ENCODE measurements at places on chromosomes 7 and 10.
A peak's percentile ranks its signal among the peaks of the same experiment; 100 is the strongest.

GRCh38 chr10:70130878-70131559 lies 1.6 kb downstream of the AIFM2 start:
- DNase-seq: peak; percentile 56

DNA sequence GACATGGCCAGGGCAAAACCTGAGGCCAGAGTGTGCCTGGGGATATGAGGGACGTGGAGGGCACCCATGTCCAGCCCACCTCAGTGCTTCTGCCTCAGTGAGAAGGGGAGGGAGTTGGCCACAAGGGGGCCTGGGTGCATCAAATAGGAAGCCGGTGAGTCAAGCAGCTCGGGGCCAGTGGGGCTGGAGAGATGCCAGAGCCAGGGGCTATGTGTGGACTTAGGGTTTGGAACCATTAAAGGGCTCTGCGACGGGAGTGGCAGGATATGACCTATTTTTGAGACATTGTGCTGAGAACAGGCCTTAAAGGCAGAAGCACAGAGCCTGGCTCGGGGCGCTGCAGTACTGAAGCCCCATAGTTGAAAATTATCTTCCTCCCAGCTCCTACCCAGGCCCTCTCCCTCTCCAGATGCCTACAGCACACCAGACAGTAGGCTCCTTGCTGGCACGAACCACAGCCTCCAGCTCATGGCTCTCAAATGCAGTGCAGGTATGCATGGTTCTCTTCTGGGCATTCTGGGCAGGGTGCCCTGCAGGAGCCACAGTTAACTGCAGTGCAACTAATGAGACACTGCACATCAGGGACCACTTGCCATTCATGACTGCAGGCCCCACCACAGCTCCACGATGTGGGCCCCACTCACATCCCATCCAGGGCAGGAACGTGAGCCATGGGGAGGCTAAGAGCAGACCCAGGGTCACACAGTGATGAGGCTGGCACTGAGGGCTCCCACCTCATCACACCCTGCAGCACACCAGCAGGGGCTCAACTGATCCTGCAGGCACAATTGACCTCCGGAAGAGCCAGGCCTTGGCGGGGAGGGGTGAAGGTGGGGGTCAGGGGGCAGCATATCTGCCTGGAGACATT lies 7.2 kb upstream of the PGAM2 start:
- peak; percentile 85 for DNase-seq

DNA sequence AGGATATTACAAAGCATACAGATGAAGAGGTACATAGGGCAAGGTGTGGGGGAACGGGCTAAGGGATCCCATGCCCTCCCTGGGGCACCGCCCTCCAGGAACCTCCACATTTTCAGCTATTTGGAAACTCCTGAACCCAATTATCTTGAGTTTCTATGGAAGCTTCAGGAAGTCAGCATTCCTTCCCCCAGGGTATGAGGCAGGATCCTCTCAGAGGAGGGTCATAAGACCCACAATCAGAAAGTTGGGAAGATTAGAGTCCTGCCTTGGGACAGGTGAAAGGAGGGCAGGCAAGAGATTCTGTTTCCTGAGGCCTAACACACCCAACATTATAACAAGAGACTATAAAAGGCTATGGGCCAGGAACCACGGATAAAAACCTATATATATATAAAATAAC lies 98.0 kb downstream of the RALA start:
- no peak for DNase-seq

DNA sequence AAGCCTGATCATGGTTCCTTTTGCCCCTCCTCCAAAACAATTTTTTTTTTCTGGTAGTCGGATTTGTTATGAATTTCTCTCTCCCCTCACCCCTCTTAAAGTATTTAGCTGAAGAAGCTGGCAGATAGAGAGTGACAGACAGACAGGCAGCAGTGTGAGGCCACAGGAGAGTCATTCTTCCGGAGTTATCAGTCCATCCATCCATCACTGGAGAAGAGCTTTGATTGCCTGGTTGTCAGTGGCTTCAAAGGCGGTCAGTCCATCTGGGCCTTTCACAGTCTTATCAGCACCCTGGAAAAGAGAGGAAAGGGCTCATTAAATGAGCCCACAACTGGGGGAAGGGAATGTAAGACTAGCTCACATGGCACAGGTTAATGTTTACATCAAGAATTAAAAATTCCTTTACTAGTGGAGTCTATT lies 47.4 kb downstream of the MTPN start:
- DNase-seq: no peak

GRCh38 chr7:135100856-135101255 lies 47.0 kb upstream of the TMEM140 start:
- peak; percentile 25 for DNase-seq

DNA sequence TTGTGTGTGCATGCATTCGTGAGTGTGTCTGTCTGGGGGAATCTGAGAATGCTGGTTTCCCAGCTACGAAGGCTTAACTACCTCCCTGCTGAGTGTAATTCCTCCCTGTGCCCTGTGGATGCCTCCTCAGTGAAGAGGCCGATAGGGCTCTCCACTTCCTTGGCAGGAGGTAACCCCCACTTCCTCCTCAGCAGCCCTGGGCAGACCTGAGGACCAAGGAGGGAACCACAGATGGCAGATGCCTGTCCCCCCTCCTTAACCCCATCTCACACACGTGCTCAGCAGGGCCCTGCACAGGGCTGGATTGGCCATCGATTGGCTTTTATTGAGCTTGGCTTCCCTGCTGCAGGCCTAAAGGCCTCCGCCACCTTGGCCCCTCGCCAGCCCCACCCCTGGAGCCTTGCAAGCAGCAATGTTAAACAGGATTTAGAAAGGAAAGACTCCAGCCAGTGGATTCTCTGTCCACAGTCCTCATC lies 45.6 kb upstream of the LRRC4 start:
- no peak for DNase-seq

DNA sequence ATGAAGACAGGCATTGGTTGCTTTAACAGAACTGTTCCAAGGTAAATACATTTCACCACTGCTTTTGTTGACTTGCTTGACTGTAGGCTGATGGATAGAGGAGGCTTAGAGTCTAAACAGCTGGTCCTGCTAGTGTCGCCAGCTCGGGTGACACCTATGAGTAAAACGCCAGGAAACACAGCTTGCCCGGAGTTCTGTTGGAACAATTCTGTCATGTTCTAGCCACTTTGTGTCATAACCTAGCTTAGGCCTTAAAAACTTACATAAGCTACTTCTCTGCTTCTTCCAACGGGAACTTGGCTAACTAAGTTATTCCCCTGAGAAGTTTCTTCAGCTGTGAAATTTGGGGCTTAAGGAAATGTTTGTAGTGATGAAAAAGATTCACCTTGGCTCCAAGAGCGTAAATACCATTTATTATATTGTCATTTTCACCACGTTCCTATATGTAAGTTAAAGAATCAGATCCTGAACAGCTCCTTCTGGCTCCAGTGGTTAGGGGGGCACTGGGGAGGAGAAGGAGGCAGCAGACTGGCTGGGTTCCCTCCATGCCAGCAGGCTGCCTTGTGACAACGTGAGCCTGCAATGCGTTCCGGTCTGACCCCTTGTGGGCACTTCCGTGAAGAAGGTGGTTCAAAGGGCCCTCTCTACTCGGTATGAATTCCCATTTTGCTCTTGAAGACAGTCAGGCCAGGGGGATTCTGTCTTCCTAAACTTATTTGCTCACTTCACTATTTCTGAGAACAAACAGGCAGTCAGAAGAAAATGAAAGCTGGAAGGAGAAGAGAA lies 253.2 kb downstream of the BMPER start:
- DNase-seq: no peak

DNA sequence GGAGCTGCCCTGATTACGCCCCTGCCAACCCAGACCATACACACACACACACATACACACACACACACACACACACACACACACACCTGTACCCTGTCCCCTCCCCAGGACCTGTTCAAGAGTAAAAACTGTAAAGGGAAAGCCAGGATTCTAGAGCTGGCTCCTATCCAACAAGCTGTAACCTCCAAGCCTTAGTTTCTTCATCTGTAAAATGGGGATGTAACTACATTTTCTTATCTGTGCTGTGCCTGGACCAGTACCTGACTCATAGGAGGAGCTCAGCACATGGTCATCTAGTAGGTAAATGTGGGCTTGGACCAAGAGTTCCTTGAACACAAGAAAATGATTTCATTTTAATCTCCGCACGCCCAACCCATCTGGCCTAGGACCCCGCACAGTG lies 128.8 kb downstream of the ZMIZ1 start:
- DNase-seq: no peak

- peak; percentile 68 for DNase-seq
Measured at GRCh38 chr10:96017191-96017687, 26.1 kb upstream of the CCNJ start.

DNA sequence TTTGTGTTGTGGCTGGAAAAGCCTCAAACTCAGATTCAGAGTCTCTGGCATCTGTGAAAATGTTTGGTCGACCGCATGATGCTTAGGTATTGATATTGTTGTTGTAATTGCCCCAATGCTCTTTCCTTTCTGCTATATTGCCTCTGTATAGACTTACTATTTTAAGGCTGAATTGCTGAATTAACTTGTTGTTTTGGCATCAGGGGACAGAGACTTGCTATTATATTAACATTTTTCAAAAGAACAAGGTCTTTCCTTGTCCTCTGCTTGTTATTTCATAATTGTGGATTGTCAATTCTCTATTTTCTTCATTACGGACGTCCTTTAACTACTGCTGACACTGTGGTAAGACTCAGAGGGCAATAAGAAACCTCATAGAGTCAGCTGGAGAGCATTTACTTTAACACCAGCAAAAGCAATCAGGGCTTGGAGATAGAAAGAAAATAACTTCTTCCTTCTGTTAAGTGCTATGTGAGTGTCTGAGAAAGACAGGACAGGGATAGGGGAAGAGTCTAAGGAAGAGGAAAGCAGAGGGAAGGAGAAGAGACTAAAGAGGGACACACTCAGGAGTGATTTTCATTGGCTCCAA lies 17.6 kb downstream of the CPED1 start:
- DNase-seq: no peak

- no peak for DNase-seq
Measured at GRCh38 chr7:157893535-157894044, 556.8 kb downstream of the DNAJB6 start.

GRCh38 chr7:129041142-129042085 lies 13.5 kb downstream of the TNPO3 start:
- no peak for DNase-seq

GRCh38 chr7:157757776-157758467 lies 421.1 kb downstream of the DNAJB6 start:
- DNase-seq: no peak

DNA sequence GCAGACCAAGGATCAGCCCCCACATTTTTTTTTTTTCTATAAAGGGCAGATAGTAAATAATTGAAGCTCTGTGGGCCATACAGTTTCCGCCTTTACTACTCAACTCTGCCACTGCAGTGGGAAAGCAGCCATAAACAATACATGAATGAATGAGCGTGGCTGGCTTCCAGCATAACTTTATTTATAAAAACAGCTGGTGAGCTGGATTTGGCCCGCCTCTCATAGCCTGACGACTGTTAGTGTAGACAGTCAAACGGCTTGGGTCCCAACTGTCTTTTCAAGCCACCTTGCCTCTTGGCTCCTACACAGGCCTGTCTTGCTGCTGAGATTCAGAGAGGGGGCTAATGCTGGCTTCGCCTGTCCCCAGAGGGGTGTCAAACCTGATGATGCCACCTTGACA lies 169.8 kb upstream of the GPR26 start:
- no peak for DNase-seq

DNA sequence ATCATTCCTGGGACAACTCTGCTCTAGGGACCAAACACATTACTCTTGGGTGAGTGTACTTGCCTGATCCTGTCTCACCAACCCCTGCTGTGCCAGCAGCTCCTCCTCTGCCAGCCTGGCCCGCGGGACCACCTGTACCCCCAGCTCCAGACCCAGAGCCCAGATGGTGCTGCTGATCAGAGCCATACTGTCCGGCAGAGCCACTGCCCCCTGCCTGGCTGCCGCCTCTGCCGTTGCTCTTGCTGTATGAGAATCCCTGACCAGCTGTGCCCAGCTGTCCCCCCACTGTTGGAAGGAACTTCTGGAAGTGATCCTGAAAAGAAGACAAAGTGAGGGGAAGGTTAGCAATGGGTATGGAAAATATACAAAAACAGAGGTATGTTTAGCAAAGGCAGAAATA lies 6.9 kb downstream of the MYOZ1 start:
- DNase-seq: no peak

DNA sequence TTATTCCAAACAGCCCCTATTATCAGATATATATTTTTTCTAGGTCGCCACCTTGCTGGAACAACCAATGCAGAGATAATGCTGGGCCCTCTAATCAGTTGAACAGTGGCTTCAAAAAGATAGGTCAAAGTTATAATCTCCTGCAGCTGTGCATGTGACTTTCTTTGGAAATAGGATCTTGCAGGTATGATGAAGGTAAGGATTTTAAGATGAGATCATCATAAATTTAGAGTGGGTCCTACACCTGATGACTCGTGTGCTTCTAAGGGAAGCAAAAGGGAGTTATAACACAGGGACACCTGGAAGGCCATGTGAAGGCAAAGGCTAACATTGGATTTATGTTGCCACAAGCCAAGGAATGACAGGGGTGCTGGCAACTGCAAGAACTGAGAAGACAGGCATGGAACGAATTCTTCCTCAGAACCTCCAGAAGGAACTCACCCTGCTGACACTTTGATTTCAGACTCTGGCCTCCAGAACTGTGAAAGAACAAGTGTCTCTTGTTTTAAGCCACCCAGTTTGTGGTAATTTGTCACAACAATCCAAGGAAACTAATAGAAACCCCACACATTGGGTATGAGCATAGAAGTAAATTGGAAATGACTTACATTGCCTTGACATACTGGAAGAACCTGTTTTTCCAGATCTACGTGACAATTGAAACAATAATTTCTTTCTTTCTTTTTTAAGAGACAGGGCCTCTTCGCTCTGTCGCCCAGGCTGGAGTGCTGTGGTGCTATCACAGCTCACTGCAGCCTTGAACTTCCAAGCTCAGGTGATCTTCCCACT lies 34.4 kb downstream of the CCDC71L start:
- no peak for DNase-seq

DNA sequence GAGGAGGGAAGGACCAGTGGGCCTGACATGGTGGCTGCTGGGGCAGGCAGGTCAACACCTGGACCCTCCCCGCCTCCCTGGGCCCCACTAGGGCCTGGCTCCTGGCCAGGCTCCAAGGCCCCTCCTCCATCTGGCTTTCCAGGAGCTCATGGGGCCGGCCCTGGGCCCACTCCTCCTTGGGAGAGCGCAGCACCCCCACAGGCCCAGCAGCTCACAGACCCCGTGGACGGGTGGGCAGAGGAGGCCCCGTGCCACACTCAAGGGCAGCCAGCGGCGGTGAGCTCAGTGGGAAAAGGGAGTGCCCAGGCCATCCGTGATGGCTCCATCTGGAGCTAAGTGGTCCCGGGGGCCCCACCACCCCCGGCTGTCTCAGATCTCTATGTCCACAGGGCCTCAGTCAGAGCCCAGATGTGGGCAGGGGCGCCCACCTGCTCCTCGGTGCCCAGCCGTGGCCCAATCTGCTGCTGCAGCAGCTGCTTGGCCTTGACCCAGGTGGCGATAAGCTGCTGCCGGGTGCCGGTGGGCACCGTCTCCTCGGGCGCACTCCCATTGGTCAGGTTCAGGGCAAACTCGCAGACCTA lies 32.8 kb downstream of the CFAP46 start:
- no peak for DNase-seq

DNA sequence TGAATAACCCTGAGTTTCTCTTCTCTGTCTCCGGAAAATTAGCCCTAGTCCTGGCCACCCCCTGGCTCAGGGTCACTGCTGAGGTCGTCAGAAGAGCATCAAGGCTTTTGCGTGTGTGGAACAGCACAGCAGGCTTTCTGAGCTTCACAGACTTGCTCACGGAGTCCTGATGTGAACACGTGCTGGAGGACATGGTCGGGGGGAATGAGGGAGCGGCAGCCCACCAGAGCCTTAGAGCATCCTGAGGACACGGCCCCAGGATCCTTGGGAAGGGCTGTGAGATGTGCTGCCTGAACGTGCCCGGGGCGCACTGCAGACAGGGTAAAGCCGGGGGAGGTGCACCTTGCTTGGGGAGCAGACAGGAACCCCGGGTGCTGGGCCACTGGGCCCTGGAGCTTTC lies 28.8 kb downstream of the TMEM120A start:
- DNase-seq: no peak
